ENCODE measurements at places on chromosomes 13 and 19.

DNA sequence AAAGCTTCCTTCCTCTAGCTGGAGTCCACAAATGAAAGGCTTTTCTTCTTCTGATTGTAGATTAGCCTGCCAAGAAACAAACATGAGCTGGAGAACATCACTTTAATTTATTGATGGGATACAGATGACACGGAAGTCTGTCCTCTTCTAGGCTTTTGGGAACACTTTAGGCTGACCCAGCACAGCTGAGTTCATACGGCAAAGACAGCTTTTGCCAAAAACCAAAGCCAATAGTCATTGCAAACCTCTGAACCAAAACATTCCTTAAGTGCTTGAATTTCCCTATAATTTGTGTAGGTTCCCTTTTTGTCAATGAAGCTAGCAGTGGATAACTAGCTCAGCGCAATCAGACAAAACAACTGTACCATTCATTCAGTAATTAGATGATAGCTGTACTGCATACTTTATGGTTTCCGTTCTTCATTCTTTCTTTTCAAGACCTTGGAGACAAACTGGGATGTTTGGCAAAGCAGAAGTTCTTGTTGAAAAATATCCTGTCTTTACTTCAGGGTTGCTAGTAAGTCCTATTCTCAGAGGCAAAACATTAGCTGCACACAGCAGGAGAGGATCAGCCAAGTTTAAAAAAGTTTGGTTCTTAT is 95.7 kb upstream of the SPRY2 start:
- DNase-seq: no peak

GRCh38 chr19:5615756-5616327 is 6.7 kb downstream of the SAFB2 start:
- DNase-seq: no peak

- DNase-seq: no peak
Measured at GRCh38 chr13:34826432-34826831, 115.6 kb upstream of the NBEA start.

GRCh38 chr13:51778392-51778791 is 25.6 kb downstream of the DHRS12 start:
- no peak for DNase-seq

Measured in stimulated activated CD8-positive, alpha-beta memory T cell treated with anti-CD3 and anti-CD28 coated beads, Interleukin-4, amount 100 ng/mL, for 1 hour (primary cell).